ENCODE measurements at places on chromosomes 13 and 19.
A peak's percentile ranks its signal among the peaks of the same experiment; 100 is the strongest.

GRCh38 chr13:77883328-77883727 lies 35.3 kb downstream of the EDNRB start:
- DNase-seq: no peak

DNA sequence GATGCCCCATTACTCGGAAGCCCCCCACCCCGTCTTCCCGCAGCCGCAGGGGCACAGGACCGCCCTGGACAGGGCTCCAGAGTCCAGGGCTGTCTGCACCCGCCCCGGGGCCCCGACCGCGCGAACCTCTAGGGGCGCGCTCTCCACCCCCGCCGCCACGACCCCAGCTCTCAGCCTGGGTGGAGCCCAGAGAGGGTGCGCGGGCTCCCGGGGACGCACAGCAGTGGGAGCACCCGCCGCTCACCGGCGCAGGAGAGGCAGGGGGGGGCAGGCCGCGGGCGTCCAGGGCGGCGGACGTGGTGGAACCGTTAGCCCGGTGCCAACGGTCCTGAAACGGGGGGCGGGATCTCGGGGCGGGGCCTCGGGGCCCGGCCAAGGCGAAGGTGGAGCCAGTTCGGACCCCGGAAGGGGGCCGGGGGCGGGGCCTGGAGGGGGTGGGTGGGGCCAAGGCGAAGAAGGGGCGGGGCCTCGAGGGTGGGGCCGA lies at the start of gene ATP8B3:
Gene ATP8B3, minus strand, starts transcription at position 335 of the 484 bp plus-strand sequence. CDS start 540 bp downstream, outside the sequence.
- no peak for DNase-seq

- no peak for DNase-seq
These were observed 9.5 kb downstream of the ING1 start for GRCh38 chr13:110722971-110723370.

GRCh38 chr13:47549219-47549752 lies 451.8 kb downstream of the SUCLA2 start:
- DNase-seq: no peak

- peak; percentile 74 for DNase-seq
These were observed 25.8 kb upstream of the NANOS3 start for GRCh38 chr19:13850910-13851733.

DNA sequence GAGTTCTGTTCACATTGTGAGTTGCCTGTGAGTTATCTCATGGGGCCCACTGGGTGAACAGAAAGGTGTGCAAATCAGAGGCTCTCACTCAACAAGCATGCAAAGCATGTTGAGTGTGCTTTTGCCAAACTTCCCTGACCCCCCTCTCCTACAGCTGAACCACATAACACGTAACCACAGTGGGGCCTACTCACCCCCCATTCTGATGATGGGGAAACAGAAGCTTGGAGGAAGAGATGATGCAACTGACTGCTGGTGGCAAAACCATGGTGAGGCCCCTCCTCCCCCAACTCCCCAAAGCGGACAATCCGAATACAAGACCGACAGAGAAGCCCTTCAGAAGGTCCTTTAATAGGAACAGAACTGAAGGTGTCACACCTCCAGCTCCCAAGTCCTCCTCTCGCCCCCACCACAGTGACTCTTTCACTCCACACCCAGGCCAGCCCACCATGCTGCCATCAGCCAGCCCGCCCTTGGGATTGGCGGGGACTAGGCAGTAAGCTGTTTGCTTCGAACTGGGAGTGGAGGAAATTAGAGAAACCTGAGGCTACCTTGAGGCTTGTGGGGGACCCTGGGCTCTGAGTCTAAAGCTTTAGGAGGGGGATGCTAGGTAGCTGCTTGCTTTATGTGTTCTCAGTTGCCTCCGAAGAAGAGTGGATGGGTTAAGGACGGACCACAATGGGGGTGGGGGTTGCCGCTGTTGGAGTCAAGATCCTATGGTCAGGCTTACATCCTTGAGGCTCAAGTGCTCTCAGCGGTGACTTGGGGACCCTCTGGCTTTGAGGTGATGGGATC lies 3.8 kb downstream of the ZNF784 start:
- DNase-seq: no peak

DNA sequence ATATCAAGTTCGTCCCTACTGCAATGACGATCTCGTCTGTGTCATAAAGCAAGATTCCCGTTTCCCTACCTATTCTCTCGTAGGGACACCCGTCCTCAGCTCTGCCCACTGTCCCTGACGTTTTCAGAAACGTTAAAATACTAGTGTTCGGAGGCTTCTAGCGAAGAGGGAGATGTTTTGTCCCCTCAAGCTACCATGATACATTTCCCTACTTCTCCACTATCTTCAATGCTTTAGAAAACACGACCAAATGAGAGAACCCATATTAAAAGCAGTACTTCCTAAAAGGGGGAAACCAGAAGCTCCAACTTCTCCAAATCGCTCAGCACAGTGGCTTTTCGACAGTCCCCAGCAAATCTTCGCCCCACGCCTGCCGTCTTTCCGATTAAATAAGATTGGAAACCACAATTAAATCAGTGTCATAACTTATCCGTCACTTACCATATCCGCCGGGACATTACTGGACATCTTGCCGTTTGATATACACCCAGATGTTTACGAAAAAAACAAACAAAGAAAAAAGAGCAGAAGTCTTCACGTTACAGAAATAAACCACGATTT lies 1.3 kb downstream of the UBL3 start:
- no peak for DNase-seq

GRCh38 chr19:33114312-33114711 lies 17.6 kb upstream of the WDR88 start:
- DNase-seq: no peak

GRCh38 chr13:92510416-92510815 lies 716.2 kb upstream of the GPC6 start:
- DNase-seq: no peak

GRCh38 chr13:101150998-101151397 lies 265.3 kb downstream of the NALCN start:
- no peak for DNase-seq

DNA sequence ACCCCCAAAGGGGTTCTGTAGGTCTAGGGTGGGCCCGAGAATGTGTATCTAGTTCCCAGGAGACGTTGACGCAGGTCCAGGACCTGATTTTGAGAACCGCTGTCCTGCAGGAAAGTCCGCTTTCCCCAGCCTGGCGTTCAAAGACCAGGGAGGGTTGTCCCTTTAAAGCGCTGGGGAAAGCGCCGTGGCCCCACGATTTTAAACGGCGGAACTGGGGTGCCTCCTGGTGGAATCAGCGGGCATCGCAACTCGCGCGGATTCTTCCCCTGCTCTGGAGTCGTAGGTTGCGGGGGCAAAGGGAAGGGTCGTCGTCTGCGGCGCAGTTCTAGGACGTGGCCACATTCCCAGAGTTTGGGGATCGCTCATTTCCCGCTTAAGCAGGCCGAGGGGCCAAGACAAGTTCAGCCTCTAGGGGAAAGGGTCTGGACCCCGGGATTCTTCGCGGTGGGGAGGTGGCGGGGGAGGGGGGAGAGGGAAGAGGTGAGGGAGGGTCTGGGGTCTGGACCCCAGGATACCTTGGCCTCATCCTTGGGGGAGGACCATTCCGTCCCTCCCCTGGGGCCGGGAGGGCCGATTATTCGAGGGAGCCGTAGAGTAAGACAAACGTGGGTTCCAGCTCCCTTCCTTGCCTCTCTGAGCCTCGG lies 7.7 kb downstream of the PNMA8B start:
- peak; percentile 68 for DNase-seq

GRCh38 chr13:32028711-32029110 lies 2.9 kb upstream of the FRY start:
- DNase-seq: no peak

DNA sequence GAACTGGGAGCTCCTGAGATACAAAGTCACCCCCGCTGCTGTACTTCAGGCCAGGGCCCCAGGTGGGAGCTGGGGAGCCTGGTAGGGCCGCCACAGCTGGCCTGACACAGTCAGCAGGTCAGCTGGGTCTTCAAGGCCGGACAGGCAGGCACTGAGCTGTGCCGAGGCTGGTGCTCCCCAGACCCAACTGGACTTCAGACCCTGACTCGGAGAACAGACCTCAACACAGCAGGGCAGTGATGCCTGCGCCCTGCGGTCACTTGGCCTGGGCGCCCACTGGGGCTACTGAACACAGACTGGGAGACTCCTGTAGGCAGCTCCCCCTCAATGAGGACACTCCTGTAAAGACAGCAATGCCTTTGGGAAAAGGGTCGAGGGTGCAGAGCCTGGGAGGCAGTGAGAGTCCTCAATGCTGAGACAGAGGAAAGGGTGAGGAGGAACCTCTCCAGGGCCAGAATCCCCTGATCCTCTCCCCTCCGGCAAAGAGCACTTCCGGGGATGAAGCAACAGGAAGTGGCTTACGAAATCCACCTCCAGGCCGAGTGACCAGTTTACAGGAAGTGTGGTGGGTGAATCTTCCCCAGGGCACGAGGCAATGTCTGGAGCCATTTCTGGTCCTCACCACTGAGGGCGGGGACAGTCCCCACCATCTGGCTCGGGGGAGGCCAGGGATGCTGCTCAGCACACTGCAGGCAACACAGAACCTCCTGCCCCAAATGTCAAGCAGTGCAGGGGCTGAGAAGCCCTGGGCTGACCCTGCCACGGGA lies 40.8 kb upstream of the ISYNA1 start:
- peak; percentile 96 for DNase-seq

GRCh38 chr13:34038541-34039068 lies 220.7 kb downstream of the RFC3 start:
- DNase-seq: no peak

DNA sequence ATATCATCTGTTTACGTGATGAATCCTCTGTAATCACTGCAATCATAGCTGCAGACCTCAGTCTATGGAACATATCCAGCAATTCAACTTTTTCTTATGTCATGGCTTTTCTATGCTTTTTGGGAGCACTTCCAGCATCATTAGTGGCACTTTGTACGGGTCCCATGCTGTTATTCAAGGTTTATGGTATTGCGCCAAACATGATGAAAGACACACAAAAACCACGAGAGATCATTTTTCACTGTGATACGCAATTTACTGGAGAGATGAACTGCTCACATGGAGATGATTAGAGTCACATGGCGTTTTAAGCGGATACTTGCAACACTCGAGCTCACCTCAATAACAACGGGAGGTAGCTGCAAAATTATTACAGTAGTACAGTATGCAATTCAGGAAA lies 2101.7 kb upstream of the PCDH20 start:
- DNase-seq: no peak

GRCh38 chr13:106911020-106911419 lies 343.1 kb upstream of the ARGLU1 start:
- DNase-seq: no peak

DNA sequence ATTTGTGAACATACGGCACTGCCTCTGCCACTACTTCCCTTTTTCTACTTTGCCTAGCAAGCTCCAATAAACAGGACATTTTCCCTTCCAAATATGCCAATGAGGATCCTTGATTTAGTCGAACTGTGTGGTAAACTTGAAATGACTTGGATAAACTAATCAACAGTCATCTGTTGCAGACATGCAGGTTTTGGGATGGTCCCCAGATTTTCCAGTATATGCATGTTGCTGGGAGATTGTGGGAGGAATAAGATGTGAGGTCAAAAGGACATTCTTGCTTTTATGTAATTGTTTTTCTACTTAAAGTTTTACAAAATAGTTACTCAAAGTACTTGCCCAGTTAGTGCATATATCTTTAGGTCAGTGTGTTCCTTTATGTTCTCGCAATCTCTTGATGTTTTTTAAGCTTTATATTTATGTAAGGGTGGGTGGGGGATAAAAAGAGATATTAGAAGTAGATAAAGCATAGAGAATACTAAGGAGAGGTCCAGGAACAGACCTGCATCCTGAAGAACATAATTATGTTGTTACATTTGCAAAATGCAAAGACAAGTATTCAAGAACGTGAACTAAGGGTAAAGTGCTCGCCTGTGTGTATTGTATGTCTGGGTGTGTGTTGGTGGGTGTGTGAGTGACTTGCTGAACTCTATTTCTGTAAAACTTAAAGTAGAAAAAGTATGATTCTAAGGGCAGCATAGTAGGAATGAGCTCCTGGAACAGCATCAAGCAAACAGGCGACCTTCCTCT lies 88.4 kb upstream of the OXGR1 start:
- no peak for DNase-seq

DNA sequence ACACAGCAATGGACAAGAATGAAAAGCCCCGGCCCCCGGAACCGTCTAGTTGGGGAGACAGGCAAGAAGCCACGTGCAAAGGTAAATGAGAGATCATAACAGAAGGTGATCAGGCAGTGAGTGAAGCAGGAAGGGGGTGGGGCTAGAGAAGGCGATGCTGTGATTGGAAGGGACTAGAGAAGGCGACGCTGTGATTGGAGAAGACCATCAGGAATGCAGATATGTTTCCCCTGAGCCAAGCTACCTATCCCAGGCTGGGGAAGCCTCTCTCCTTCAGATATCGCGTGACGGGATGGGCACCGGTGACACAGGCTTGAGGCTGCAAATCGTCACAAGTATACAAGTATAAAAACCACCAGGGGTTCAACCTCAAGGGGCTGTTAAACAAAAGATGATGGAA lies 21.8 kb downstream of the DCAF15 start:
- no peak for DNase-seq

DNA sequence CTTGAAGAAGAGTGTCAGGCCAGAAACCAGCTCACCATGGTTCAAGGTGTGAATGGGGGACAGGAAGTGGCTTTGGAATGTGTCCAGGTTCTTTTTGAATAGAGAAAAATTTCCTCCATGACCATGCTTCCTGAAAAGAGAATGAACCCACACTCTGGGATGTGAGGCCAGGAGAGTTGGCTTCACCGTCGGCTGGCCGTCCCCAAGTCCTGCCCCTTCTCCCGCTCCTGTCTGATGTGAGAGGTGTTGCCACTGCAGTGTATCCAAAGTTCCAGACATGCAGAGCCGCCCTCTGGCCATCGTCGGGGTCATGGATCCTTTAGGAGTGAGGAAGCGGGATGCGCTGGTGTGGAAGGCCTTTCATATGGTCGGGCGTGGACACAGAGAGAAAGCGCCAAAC lies 101.2 kb downstream of the COL4A2 start:
- no peak for DNase-seq

DNA sequence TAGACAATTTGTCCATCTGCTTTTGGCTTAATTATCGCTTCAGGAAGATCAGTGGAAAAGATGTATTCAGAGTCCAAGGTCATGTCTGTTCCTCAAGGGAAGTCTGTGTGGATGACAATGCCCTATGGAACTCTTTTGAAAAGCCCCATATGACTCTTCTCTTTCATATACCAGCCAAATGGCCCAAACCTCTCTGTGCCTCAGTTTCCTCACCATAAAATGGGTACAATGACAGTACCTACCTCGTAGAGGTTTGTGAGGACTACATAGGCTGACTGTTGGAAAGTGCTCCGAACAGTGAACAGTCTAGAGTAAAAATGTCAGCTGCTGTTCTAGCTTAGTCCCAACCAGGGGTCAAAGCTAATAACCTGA lies 104.6 kb downstream of the COL4A2 start:
- no peak for DNase-seq

- DNase-seq: no peak
These were observed 339.7 kb downstream of the MTUS2 start for GRCh38 chr13:29159871-29160270.

DNA sequence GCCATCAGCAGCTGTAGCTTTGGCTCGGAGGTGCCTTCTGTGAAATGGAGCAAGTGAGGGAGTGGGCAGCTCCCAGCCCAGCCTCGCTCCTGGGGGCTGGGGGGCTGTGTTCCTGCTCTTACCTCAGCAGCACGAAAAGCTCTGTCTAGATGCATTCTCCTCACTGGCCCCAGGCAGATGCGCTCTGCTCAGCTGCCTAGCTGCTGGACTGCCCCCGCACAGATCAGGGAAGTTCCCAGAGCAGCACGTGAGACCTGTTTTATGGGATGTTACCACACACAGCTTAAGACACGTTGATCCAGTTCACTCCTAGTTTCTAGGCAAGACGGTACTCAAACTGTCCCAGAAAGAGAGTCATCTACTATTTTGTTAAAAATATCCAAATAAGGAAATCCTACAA lies 13.6 kb downstream of the LCP1 start:
- peak; percentile 83 for DNase-seq

GRCh38 chr19:40363069-40363468 lies 14.6 kb downstream of the PLD3 start:
- DNase-seq: no peak
